HTR-8/SVneo (cell line): ENCODE measurements at places on chromosomes 12 and 14.

GRCh38 chr12:108591267-108591980 is 6.5 kb downstream of the TMEM119 start:
- no peak for DNase-seq

GRCh38 chr14:56202256-56202655 is 84.0 kb downstream of the PELI2 start:
- DNase-seq, result no peak

DNA sequence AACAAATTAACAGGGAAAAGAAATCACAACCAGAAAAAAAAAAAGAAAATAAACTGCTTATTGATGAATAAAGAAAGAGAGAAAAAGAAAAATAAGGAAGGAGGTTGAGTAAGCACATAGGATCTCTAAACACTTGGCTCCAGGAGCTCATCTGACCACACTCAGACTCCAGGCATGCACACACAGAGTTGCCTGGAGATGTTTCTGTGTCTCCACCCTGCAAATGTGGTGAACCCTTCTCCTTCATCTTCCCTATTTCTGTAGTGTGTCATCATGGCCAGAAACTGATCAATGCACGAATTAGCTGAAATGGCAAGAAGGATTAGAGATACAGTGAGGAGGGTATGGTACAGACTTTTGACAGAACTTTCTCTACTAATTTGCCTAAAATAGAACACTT is 20.2 kb downstream of the OR4N2 start:
- peak; percentile 1 for DNase-seq

DNA sequence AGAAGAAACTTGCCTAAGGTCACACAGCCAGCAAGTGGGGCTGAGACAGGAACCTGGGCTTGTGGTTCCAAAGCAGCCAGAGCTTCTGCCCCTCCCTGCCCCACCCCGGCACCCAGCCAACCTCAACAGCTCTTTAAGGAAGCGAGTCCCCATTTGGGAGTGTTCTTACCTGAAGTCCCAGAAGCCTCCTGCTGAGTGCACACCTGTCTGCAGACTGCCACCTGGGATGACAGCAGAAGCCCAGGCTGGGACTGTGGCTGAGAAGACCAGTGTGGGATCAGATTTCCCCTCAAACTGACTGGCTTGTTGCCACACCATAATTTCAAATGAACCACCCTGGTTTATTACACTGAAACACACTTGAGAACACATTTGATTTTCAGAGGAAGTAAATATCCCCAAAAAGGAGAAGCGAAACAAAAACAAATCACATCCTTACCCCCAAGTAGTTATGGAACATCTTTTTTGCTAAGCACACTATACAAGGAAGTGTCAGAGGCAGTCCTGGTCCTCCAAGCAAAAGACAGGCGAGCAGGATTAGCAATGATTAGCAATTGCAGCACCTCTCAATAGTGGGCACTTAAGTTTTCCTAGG is 6.3 kb upstream of the RIN3 start:
- no peak for DNase-seq

GRCh38 chr12:45260104-45260815 is 44.4 kb downstream of the ANO6 start:
- no peak for DNase-seq

GRCh38 chr14:59346796-59347510 is 118.2 kb downstream of the GPR135 start:
- DNase-seq, result no peak

DNA sequence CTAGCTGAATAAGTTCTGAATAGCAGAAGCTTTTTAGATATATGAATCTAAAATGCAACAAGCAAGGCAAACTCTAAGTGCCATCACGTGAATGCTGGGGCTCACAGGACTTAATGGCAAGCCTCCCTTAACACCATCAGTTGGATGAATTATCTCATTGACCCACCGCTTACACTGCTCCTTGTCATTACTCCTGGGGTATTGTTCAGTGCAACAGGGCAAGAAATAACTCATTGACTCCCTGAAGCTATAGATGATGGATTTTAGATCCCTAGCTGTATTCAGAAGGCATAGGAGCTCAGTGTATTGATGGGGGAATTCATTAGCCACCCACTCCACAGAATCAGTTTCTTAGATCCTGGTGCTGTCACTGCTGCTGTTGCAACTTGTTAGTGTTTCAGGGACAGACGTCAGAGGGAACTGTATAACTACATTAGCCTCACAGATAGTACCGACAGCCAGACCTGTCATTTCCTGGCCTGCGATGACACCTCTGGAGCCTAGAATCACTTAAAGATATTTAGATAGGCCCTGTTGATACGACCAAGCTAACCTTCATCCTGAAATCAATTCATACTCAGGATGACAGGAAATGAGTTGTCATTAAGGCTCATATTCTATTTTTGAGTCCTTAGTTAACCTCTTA is 735.3 kb downstream of the DIO2 start:
- DNase-seq, result no peak

DNA sequence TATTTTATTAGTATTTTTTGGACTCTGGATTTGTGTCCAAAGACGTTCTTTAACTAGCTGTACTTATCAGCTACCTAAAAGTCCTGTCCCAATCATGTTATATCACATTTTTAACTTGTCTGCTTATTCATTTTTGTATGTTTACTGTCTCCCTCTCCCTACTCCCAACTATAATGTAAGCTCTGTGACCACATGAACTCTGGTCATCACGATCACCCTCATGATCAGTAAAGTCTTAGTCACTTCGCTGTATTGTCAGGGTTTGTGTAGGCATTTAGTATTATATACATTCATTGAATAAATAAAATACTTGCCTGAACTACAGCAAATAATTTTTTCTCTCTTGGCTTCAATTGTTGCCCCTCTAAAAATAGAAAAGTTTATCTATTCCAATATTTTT is 211.0 kb downstream of the PIK3C2G start:
- DNase-seq, result no peak

DNA sequence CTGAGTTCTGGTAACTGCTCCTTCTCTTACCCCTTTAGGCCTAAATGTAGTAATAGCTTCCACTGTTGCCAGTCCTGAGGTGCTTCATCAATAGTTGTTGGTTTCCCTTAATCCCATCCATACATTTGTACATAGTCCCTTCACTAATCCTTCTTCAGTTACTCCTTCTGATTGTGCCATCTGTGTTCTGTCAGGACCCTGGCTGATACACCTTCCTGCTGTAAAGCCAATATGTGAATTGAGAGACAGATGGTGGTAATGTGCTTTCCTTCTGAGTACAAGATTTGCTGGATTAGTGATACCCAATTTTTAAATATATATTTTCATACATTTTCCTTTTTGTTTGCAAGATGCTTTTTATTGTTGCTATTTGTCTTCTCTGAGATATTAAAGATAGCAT is 66.4 kb downstream of the OTOGL start:
- no peak for DNase-seq

GRCh38 chr12:58030566-58031279 is 89.4 kb downstream of the ATP23 start:
- peak; percentile 10 for DNase-seq

DNA sequence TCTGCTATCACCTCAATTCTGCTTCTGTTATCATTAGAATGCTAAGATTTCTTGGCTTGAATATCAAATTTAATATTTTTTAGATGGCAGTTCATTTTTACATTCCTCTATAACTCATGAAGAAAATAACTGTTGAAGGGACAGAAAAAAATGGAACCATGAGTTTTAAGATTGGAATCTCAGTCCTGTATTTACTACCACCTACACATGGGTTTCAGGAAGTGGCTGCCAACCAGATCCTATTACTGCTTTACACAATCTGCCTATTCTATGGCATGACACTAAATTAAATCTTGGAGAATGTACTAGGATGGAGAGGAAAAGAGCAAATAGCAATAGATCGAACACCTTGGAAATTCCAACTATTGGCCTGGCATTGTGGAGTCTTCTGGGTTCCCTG is 140.8 kb downstream of the DUSP6 start:
- no peak for DNase-seq

DNA sequence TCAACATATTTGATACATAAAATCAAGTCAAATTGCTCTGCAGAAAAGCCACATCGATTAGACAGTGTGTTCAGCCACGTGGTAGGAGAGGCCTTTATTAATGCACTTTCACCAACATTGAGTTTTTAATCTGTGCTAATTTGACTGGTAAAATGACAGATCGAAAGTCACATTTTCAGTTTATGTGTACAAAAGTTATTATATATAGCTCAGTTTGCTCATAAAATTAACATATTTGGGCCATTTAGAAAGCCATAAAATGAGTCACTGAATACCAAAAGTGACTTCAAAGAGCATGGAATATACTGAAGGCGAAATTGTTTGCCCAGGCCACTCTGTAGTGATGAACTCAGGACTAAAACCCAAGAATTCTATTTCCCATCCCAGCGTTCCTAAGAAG is 26.0 kb downstream of the C12orf42 start:
- DNase-seq, result no peak

DNA sequence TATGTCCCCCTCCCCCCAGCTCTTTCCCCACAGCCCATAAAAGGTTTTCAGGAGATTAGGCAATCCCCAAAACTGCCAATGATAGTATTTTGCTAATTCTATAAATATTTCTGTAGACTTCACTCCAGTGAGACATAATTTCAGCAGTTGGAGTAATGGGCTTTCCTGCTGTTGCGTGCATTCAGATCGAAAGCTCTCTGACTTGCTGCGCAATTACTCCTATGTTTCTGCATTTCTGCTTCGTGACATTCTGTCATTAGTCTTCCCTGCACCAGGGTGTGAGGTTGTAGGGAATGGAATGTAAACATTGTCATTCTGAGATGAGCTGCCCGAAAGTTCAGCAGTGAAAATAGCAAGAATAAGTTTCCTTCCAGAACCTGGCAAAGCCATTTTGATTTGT is 58.2 kb downstream of the SAMD4A start:
- no peak for DNase-seq

- no peak for DNase-seq
Measured at GRCh38 chr14:104087981-104088850, 2.7 kb downstream of the ASPG start.
